Muscle of arm (tissue), 14 donors: ENCODE measurements at places on chromosomes 1 and 21.
A peak's percentile ranks its signal among the peaks of the same experiment; 100 is the strongest.

GRCh38 chr1:184574588-184574987, 180.1 kb downstream of the EDEM3 start:
- no peak for DNase-seq

- no peak for DNase-seq
Measured at GRCh38 chr1:60600532-60600931, 481.8 kb upstream of the NFIA start.

GRCh38 chr1:66695116-66695515, 57.1 kb upstream of the DYNLT5 start:
- DNase-seq, result no peak

GRCh38 chr1:33231166-33231565, 25.1 kb upstream of the ZNF362 start:
- DNase-seq, result no peak

DNA sequence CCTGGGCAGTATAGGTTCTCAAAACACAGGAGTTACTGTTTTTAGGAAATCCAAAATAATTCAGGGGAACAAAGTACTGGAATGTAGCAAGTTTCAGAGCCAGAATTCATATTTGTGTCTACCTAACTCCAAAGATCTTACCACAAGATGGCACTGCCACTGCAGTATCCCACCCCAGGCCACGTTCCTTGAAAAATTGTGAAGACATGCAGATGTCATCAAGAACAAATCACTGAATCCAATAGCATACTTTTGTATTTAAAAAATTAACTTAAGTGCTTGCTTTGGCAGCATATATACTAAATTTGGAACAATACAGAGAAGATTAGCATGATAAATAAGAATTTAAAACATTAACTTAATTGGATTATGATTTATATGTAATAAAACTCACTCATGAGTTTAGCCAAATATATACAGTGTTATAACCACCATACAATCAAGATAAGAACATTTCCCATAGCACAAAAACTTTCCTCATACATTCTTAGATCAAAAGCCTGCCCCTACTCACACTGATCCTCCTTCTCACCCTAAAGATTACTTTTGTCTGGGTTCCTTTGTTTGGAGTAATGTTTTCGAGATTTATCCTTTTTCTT, 209.9 kb downstream of the FAF1 start:
- no peak for DNase-seq

GRCh38 chr1:7534061-7534825, 236.9 kb upstream of the VAMP3 start:
- DNase-seq, result no peak

GRCh38 chr1:116721451-116722007, 32.7 kb upstream of the CD2 start:
- no peak for DNase-seq

DNA sequence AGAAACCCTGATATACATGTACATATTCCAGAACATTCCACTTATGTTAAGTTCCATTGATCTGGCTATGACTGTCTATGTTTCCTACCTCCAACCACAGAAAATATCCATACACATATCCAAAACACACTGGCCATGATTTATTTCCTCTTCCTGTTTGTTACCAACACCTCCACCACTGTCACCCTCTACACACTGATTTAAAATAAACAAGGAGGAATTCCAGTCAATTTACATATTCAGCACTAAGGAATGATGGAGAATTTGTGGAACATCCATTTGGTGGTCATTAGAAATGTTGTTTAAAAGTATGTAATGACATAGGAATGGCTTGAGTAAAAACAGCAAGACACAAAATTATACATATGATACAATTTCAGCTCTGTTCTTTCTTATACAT, 5.5 kb upstream of the STX6 start:
- DNase-seq, result no peak

DNA sequence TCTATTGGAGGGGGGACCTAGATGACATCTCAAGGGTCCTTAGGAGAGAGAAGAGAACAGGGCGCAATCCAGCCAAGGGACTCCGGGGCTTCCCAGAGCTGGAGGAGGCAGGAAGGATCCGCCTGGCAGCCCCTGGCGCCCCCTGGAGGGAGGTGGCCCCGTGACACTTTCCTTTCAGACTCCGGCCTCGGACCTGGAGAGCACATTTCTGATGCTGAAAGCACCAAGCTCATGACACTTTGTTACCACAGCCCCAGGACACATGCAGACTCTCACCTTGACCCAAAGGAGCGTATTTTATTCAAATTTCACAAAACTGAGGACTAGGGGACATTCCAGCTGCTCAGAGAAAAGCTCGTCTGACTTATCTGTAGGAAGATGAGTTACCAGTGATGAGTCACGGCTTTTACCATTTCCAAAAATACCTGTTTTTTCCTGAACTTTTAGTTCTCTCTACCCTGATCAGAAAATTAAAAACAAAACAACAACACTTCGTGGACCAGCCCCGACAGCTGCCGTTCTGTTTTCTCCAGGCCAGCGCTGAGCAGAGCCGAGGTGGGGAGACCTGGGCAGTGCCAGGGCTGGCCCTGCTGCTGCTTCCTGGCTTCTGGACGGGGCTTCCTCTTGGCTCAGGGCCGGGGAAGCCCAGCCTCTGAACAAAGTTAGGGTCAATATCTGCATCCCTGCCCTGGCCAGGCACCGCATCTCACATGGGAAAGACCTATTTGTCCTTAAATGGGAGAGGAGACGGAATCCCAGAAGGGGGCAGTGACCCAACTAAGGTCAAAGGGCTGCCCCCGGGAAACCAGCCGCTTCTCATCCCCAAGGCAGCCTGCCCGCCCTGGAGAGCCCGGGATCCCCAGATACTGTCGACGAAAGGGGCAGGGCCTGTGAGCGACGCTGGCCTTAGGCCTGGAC, 21.6 kb upstream of the POFUT2 start:
- DNase-seq, result no peak

GRCh38 chr1:185676969-185677368, 57.2 kb upstream of the HMCN1 start:
- DNase-seq, result no peak

DNA sequence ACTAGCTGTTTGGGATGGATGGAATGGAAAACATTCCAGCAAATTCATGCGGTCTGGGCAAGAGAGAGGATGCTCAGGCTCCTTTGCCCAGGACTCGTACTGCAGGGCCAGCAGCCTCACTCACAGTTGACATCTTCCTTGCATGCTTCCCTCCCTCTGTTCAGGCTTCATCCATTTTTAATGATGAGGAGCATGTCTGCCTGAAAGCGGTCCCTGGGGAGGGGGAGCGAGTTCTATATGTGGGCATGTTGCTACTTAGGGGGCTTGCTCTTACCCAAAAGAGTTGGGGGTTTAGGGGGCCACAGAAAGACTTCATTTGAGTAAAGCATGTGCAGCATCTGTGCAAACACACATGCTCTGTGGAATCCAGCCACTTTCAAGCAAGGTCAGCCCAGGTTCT, 98.2 kb downstream of the HMGB4 start:
- DNase-seq, result no peak

- DNase-seq, result no peak
Measured at GRCh38 chr1:36482724-36483388, at the start of gene CSF3R. Gene CSF3R, minus strand, starts transcription at chr1:36482913. Its CDS starts 3,417 bp downstream, at chr1:36479496.

DNA sequence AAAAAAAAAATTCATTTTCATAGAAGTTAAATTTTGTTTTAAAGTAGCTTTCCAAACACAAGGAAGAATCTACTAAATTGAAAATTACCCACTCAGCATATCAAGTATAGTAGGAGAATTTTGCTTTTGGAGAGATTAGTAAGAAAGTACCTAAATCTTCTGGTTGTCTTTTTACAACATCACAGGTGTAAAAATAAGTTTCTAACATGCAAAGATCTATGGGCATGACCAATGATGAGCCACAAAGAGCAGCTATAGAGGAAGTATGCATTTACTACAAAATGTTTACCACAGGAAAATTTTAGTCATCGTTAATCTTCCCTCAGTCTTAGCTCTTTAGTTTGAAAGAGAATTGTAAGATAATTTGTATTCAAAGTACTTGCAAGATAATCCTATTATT, 28.1 kb downstream of the ANGPTL3 start:
- no peak for DNase-seq

DNA sequence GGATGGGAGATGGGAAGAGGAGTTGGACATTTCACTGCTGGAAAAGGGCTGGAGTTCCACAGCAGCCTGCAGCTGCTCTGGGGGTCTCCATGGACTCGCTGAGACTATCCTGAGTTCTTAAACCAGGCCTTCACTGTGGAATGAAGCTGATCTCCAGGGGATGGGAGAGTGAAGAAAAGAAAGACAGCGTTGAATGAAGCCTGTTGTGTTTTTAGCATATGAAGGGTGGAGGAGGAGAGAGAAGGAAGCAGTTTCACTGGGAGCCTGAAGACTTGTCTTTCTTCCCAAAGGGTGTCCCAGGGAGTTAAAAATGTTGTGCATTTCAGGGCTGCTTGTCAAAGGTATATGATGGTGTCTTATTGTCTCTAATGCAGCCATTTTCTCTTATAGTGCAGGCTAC, 9.2 kb downstream of the ROR1 start:
- DNase-seq, result no peak

DNA sequence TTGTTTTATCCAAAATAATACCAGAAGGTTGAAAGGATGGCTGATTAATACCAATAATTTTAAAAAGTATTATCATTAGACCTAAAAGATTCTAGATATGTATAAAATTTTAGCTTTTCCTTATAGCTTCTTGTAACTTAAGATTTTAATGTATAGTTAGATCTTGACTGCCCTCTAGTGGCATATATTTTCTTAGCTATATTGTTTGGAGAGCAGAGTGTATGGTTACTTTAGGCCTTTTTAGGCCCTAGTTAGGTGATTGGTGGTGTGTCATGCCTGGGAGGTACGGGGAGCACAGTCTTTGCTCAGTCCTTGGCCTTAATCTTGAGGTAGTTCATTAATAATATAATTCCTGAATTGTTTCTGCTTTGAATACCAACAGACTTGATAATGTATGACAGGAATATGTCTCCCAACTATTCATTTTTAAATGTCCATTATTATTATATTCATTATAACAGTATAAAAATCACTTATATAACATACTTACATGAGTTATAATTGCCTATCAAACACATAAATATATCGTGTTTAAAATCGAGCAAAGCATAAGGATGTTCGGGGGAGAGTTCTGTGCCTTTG, 328.4 kb downstream of the ZP4 start:
- peak; percentile 60 for DNase-seq

DNA sequence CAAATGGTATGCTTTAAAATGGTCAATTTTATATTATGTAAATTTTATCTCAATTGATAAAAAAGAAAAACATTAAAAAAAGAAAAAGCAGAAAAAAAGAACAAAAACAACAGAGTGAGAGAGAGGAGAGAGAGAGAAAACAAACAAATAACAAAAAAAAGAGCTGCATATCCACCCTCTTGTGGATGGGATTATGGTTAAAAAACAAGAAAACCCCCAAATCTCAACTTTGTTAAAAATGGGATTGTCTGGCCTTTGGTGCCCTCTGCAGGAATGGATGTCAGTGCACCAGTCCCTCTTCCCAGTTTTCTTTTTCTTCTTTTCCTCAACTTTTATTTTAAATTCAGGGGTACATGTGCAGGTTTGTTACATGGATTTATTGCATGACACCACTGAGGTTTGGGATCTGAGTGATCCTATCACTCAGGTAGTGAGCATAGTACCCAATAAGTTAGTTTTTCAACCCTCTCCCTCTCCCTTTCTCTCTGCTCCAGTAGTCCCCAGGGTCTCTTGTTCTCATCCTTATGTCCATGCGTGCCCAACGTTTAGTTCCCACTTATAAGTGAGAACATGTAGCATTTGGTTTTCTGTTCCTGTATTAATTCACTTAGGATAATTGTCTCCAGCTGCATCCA, 28.1 kb downstream of the RNF187 start:
- DNase-seq, result peak; percentile 55
